AML-193 (cell line): ENCODE measurements at places on chromosomes 6 and 20.
A peak's percentile ranks its signal among the peaks of the same experiment; 100 is the strongest.

- no peak for DNase-seq
These were observed 574.2 kb upstream of the JAG1 start for GRCh38 chr20:11248011-11248409.

DNA sequence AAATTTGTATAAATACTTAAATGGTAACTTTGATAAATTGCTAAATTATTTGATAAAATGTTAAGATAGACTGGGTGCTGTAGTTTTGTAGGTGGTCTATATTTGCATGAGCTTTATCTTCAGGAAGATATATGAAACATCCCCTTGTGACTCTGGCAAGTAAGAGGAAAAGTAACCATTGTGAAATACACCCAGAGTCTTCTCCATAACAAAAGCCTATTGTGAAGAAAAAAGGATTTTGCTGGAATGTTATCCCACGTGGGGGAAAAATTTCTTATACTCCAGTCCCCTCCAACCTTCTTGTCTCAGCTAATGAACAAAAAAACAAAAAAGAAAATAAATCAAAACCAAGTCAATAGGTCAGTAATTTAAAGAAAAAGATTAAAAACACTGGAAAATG is 600.7 kb downstream of the HDGFL1 start:
- DNase-seq = no peak

DNA sequence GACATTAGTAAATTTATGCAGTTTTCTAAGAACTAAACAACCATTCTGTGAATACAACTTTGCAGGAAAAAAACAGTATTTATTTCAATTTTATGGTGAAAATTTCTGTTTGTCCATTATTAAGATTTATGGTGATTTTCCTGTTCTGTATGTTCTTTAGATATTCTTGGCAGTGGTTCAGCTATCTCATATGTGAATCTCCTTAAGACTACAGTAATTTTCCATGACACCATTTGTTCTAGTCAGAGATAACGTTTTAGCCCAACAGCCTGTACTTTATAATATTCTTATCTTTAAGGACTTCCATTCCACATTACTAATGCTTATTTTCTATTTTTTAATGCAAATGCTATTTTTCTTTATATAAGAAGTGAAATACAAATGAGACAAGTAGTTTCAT is 504.0 kb downstream of the RFPL4B start:
- DNase-seq = no peak

GRCh38 chr6:4268171-4268570 is 132.8 kb upstream of the ECI2 start:
- no peak for DNase-seq

DNA sequence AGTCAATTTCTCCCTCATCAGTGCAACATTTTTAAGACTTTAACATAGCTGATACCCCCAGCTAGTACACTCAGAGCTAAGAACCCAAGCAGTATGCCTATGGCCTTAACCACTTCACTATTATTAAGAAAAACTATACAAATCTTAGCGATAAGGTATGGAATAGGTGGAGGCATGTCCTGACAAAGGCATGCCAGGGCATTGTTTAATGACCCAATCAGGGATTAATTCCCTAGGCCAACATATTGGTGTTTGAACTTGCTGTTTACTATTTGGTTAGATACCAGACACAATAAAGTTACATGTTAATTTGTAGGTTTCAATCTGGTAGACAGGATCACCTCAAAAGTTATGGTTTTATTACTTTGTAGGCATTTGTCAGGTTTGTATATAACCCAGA is 93.1 kb downstream of the ARMC2 start:
- DNase-seq = no peak

- DNase-seq = no peak
These were observed 331.7 kb downstream of the FRK start for GRCh38 chr6:115729036-115729435.

DNA sequence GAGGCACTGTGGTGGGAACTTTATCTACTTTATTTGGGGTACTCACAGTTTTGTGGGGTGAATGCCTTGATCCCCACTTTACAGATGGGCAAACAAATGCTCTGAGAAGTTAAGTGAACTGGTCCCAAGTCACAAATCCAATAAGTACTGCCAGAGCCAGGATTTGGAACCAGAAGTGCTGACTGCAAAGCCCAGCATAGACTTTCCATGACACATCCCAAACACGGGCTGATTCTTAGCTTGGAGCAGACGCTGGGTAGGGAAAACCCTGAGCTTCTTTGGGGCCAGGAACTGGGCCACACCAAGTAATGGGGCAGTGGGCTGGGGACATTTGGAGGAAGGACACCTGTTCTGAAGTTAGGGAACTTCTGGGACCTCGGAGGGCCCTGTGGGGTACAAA is 20.3 kb downstream of the RIN2 start:
- no peak for DNase-seq

- peak; percentile 55 for DNase-seq
These were observed 206.9 kb downstream of the IBTK start for GRCh38 chr6:82040405-82041221.

DNA sequence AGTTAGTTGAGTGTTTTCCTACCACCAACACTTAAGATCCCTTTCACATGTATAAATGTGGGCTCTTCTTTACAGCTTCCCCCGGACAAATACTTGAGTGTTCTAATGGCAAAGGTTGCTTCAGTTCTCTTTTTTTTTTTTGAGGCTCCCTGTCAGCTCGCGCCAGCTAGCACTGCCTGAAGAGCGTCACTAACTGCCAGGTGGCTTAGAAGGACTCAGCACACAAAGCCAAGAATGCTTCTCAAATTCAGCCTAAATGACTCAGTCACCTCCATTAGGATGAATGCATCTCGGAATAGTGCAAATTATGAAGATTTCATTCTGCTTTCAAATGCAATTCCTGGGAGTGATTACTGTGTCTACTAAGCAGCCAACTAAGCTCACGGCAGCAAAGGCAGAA is 150.7 kb upstream of the BTBD3 start:
- no peak for DNase-seq

DNA sequence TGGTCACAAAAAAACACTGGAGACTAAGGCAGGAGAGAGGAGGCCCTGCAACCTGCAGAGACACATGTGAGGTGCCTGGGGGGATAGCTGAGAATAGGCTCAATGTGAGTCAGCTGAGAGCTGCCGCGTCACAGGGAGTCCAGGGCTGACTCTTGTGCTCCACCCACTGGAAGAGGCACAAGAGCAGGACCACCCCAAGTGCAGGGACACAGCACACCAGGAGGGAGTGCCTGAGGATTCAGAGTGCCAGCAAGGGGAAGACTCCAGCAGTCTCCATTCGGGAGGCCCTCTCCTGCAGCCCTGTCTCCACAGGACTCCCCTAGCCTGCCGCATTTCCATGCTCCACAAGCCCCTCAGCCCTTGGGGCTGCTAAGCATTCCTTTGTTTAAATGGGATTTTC is 105.5 kb downstream of the HUS1B start:
- DNase-seq = no peak

DNA sequence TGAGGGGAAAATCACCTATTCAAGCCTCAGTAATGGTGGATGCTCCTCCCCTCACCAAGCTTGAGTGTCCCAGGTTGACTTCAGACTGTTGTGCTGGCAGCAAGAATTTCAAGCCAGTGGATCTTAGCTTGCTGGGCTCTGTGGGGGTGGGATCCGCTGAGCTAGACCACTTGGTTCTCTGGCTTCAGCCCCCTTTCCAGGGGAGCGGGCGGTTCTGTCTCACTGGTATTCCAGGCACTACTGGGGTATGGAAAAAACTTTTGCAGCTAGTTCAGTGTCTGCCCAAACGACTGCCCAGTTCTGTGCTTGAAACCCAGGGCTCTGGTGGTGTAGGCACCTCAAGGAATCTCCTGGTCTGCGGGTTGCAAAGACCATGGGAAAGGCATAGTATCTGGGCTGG is 42.9 kb upstream of the UFL1 start:
- DNase-seq = no peak

- DNase-seq = no peak
These were observed 40.2 kb downstream of the PGM3 start for GRCh38 chr6:83152913-83153312.

GRCh38 chr20:20261159-20261558 is 106.7 kb upstream of the INSM1 start:
- DNase-seq = peak; percentile 78

GRCh38 chr6:75278474-75279077 is 6.0 kb downstream of the TMEM30A start:
- DNase-seq = peak; percentile 66

DNA sequence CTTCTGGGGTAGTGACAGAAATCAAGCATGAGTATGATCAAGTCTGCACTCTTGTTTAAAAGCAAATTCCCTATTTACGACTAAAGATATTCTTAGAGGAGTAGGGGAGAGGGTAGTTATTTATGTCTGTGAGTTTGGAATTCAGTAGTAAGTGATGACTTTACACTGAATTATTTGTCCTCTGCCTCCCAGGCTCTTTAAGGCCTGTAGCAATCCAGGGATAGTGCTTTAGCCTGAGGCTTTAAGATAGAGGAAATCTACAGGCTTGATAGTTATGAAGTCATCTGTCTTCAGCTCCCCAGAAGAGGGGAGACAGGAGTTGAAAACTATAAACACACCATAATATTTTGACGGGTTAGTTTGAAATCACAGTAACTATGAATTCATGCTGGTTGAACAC is 664.5 kb downstream of the EPM2A start:
- DNase-seq = no peak

DNA sequence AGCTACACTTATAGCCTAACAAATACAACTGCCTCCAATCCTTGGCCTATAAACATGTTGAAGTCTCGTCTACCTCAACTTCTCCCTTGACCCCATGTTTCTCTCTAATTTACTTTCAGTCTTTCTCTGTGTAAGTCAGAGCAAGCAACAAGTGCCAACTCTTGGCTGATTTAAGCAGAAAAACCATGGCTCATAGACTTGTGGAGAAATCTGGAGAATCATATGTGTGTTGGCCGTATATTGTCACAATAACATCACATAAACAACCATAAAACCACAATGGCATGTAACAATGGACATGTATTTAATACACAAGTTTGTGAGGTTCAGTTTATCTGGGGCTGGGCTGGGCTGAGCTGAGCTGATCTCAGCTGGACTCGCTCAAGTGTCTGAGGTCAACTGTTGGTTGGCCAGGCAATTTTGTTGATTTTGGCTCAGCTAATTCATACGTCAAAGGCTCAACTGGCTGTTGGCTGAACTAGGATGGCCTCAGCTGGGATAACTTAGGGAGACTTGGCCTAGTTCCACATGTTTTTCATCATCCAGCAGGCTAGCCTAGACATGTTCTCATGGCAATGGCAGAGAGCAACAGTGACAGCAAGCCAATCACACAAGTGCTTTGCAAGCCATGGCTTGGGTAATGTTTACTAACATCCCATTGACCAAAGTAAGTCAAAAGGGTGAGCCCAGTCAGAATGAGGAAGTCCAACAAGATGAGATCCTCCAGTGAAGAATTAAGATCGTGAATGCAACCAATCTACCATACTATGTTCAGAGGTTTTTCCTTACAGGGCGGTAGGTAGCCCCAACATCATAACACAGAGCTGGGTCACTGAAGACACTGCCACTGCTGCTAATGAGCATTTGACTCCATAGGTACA is 12.9 kb upstream of the TBC1D22B start:
- DNase-seq = peak; percentile 49

DNA sequence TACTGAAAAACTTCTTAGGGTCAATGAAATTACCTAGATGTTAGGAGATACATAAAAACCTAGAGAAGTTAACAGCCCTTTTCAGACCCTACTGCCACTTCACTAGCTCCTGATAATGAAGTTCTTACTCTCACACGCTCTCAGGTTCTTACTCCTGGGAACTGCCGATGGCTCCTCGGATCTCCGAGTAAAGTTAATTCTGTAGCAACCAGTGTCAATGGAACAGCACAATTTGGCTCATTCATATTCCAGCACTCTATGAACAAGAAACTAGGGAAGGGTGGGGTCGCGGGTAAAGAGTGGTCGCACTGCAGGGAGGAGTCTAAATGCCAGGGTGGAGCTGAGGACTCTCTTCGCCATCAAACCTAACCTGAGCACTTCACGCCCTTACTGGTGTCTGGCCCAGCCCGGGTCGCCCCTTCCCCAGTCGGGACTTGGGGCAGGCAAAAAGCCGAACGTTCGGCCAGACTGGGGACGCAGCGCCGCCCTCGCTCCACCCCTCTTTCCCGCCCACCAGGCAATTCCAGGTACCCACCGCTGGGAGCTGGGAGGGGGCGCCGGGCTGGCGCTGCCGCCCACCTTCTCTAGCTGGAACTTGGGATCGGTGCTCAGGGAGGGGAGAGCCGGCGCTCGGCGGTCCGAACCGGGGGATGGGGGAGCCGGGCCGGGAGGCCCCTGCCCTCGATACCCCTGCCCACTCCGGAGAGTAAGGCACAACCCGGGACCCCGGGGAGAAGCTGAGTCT is 744 bp downstream of the RAB23 start:
- peak; percentile 42 for DNase-seq

DNA sequence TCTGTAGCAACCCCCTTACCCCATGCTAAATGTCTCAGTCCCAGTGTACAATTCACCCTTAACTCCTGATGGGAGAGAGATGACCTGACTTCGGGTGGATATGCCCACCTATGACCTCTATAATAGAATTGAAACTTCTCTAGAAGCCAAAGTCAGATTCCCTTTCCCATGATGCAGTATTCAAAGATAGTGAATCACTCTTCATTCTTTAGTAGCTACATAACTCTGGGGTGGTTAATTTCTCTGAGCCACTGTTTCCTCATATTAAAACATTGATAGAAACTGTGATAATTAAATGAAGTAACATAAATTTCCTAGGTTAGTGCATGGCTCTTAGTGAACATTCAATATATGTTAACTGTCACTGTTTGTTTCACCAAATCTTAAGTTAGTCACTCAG is 500.4 kb downstream of the COL12A1 start:
- no peak for DNase-seq

GRCh38 chr6:84979541-84979940 is 215.1 kb upstream of the TBX18 start:
- no peak for DNase-seq

DNA sequence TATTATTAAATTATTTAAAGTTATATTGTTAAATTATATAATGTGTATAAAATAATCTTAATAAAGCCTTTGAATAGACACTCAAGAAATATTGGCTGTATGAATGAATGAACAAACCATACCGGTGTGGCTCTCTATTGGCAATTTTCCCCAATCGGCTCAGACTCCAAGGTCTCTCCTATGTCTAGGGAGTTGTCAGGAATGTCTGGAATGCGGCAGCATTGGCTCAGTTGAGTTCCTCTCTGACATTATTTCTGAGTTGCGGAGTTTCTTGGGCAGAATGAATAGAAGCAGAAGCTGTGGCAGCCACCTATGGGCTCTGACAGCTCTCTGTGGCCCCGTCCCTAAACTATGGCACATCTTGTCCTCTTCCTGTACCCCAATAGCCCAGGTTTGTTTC is 111.0 kb downstream of the SOBP start:
- no peak for DNase-seq

- DNase-seq = no peak
These were observed 42.9 kb downstream of the POU3F2 start for GRCh38 chr6:98877250-98877649.

DNA sequence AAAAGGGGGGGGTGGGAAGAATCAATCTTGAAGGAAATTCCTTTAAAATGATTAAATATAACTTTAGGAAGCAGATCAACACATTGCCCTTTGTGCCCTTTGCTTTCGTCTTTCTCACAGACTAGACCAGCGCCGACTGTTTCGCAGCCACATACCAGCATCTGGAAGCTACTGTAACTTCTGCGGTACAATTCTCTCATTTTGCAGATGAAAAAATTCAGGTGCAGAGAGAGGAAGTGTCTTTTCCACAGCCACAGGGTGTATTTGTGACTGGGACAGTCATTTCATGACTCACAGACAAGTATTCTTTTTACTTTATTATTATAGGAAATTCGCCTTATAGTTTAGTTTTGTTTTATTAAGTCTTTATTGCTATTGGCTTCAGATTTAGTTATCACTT is 84.2 kb downstream of the UST start:
- DNase-seq = no peak
